ENCODE measurements at places on chromosomes 4 and X.

GRCh38 chr4:5890063-5890727 is 2.7 kb downstream of the CRMP1 start:
- DNase-seq, result no peak

GRCh38 chrX:54921427-54922021 is 900 bp downstream of the TRO start:
- DNase-seq, result no peak

DNA sequence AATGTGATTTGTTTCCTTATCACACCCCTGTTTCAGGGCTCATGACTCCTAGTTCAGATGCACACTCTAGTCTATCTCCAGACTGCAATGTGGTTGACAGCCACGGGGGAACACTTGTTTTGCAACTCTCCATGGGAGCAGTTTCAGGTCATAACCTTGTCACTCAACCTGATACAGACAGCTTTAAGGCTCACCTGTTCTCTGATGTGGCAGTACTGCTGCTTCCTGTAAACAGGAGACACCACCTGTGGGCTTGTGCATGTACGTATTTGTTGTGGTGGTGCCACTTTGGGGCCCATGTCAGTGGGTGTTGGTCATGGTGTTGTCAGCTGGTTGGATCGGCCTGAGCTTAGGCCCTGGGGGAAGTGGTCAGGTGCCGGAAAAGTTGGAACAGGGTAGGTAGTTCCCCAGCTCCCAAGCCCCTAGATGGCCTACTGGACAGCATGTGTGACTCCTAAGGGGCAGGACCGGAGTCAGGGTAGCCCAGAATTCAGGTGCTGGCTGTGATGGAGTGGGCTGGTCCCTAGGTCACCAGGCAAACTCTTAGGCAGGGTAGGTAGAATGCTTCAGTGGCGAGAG is 46.2 kb downstream of the FAM9B start:
- DNase-seq, result no peak

- no peak for DNase-seq
These were observed 10.4 kb downstream of the CASK start for GRCh38 chrX:41912923-41913322.

- peak; percentile 22 for DNase-seq
These were observed 877 bp downstream of the GPRASP1 start for GRCh38 chrX:102652031-102652688.

DNA sequence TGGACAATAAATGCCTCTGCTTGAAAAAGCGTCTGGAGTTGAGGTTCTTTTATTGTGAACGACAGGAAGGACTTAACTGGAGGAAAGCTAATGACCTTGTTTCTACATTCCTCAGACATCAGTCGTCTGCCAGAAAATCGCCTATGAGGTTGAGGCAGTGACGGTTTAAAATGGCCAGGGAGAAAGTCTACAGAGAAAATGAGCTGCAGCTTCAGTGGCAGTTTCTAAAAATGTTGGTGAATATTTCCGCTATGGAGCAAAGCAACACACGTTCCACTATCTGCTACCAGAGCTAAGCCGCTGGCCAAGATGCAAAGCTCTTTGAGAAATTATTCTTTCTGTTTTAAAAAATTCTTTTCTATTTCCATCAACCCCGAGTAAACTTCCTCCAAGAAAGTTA is 116.9 kb upstream of the GALNT7 start:
- no peak for DNase-seq

DNA sequence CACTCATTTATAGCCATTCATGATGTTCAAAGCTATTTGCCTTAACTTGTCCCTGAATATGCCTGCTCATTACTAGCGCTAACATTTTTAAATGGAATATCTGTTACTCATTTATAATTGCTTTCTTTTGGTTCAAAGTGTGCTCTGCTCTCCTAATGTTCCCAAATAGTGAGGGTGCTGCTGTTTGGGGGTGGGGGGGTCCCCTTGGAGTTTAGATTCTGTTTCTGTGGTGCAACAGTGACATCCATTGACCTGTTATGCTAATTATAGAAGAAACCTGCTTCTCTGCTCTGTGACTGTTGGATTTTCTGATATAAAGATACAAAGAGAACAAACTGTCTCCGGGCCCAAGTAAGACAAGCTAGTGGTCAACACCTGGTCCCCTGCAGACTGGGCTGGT is 222.4 kb downstream of the SHROOM3 start:
- no peak for DNase-seq

GRCh38 chr4:152024881-152025280 is 264.1 kb upstream of the GATB start:
- no peak for DNase-seq

DNA sequence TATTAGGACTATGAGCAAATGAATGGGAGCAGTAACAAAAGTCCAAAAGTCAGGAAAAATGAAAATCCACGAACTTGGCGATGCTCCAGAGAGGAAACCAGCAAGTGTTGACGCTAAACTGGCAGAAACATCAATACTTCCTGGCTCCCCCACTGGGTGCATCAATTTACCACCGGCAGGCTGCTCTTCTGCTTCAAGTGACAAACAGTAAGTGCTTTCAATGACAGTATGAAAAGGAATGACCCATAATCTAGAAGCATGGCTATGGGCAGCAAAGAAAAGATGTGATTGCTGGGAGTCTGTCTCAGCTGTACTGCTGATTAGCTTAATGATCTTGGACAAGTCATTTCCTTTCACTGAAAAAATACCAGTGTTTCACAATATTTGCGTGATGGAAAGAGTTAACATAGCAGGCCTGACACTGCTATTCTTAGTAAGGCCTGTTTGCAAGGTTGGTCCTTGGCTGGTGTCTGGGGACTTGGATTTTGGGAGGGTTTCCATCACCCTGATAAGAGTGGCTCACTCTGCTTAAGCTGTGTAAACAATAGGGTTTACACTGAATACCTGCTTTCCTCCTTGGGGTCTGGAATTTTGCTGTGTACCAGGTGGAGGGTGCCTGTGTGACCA is 8.7 kb downstream of the ATP11C start:
- no peak for DNase-seq

DNA sequence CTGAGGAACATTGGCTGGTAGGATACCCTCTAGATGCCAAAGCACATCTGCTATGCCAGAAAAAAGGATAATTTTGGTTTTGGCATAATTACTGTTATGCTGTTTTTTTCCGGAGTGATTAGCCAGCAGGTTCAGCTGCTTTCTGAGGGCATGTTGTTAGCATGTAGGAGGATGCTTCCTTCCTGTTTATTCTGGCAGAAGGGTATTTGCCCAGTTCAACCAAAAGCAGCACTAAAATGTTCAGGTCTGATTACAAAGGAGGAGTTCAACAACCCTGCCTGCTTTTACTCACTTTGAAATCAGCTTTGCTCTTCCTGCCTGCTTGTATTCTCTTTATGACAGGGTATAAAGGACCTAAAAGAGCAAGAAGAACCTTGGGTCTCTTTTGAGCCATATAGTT is 21.9 kb downstream of the ERCC6L start:
- no peak for DNase-seq

GRCh38 chrX:56281789-56282188 is 49.6 kb downstream of the KLF8 start:
- no peak for DNase-seq

DNA sequence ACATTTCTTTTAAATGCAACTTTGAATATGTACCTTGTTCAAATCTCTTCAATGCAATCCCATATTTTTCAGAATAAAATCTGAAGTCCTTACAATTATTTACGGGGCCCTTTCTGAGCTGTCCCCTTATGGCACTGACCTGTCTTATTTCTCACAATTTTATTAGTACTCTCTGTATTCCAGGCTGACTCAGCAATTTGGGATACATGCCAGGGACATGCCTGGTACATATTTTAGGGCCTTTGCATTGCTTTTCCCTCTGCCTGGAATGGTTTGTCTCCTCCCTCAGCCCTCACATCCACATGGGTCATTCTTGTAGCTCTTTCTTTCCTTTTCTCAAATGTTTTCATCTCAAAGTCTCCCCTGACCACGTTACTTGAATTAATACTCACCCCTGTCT is 172.2 kb upstream of the TECRL start:
- DNase-seq, result no peak

DNA sequence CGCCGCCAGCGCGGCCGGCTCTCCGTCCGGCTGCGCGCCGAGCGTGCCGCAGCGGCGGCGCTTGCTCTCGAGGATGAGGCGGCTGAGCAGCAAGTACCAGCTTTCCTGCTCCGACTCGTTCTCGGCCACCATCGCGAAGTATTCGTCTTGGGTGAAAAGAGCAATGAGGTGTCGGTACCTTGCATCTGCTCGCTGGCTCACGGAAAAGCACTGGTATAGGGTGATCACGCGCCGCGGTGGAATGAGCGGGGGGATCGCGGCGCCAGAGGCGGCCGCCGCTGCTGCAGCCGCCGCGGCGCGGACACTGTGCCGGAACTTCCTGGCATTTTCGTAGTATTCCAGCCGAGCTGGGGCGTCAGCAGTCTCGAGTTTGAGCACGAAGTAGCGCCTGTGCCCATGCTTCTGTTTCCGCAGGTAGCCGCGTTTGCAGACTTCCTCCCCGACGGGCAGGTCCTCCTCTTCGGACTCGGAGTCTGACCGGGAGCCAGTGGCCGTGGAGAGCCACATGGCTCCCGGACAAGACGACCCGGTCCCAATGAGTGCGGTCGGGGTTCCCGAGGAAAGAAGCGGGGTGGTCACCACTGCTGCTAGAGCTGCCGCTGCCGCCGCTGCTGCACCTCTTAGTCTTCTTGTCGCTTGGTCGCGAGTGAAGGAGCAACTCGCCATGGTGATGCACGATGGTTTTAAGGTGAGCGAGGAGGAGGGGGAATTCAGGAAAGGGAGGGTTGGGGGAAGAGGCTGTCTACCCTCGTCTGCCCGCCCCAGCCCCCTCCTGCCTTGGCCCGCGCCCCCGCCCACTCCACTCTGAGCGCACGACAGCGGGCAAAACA is 469 bp downstream of the IRS4 start:
- no peak for DNase-seq

DNA sequence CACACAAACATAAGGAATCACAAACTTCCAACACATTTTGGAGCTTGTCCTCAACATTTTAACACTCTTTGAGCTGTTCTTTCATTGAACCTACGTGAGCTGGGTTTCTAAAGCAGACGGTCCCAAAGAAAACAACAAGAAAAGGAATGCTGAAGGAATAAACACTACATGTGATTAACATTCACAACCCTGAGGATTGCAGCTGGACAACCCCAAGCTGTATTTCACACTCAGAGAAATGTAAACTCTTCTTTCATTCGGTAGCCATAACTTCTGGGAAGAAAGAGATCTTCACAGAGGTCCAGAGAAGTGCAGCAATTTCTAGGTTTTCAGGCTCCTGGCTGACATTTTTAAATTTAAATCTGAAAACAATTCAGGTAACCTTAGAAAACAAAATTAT is 130.2 kb downstream of the CFAP299 start:
- no peak for DNase-seq

DNA sequence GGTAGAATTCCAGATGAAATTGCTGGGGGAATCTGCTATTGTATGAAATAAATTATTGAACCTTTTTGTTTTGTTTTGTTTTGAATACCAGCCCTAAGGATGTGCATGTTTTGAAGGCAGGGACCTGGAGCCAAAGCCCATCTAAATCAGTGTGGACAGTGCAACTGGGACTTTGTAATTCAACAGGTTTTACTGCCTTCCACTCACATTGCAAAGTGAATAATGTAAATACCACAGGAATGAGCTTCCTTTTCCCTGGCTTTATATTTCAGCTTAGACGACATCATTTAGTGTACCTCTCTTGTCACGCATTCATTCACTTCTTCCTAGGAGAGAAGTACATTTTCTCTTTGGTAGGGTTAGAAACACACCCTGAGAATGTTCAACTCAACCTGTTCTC is 795.0 kb downstream of the CENPC start:
- no peak for DNase-seq

- DNase-seq, result no peak
These were observed 679.9 kb upstream of the MAGEB2 start for GRCh38 chrX:29535212-29536162.
